ENCODE measurements at places on chromosomes 6 and 20.

- DNase-seq: no peak
Observed at GRCh38 chr20:24877652-24878051, 71.4 kb upstream of the CST7 start.

DNA sequence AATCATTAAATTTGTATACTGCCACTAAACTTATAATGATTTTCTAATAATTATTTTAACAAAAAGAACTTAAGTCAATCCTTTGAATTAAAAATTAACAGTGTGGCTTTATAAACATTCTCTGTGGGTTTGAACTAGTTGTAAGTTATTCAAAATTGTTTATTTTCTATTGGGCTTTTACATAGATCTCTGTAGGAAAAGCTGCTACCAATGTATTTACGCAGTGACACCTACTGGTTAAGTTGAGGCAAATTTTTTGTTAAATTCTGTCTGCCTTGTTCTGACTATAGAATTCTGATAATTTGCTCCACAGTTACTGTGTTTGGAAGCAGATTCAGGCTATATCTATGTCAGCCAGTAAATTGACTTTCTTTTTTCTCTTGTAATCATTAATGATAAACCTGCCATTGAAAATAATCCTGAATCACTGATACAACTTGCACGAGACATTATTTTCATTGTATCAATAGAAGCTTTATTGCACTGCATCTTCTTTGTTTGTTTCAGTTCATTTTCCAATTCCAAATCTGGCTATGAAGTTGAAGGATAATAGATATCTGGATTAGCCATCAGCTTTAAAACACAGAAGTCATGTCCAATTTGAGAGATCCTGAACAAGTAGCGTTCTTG is 66.0 kb upstream of the UTRN start:
- DNase-seq: no peak

- DNase-seq: no peak
Observed at GRCh38 chr6:136566007-136566487, 15.8 kb upstream of the MAP7 start.

GRCh38 chr6:169722362-169723199 is 1.7 kb downstream of the PHF10 start:
- DNase-seq: no peak

DNA sequence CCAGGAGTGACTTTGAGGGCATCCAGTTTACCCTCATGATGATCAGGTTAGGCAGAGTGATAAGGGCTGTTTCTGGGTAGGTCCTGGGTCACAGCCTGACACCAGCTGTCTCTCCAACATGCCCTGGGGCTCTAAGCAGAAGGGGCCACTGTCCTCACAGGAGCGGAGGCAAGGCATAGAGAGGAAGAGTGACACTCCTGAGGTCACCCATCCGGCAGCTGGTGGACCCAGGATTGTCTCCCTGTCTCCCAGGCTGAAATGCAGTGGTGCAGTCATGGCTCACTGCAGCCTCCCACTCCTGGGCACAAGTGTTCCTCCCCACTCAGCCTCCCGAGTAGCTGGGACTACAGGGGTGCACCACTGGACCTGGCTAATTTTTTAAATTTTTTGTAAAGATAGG is 12.0 kb downstream of the DLGAP4 start:
- DNase-seq: no peak

- DNase-seq: no peak
Observed at GRCh38 chr6:139973669-139974344, 599.4 kb upstream of the CITED2 start.

GRCh38 chr6:3406891-3407809 is 49.7 kb downstream of the SLC22A23 start:
- no peak for DNase-seq

- no peak for DNase-seq
Observed at GRCh38 chr20:17655865-17656479, 26.1 kb downstream of the RRBP1 start.

- DNase-seq: no peak
Observed at GRCh38 chr20:48604426-48604825, 223.4 kb downstream of the PREX1 start.

DNA sequence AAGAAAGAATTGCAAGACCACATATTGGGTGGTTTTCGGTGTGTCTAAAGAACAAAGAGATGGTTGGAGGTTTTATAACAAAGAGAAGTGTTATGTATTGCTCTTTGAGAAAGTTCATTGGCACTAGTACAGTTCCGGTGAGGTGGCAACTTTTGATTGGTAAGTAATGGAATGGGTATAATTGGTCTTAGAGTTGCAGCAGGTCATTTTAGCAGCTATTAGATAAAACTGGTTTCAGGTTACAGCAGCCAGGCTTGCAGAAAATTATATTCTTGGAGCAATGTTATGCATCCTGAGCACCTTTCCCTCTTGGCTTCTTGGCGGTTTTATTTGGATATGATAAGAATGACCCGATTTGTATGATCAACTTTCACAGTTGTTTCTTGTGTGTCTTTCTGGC is 12.3 kb upstream of the SSTR4 start:
- DNase-seq: no peak

DNA sequence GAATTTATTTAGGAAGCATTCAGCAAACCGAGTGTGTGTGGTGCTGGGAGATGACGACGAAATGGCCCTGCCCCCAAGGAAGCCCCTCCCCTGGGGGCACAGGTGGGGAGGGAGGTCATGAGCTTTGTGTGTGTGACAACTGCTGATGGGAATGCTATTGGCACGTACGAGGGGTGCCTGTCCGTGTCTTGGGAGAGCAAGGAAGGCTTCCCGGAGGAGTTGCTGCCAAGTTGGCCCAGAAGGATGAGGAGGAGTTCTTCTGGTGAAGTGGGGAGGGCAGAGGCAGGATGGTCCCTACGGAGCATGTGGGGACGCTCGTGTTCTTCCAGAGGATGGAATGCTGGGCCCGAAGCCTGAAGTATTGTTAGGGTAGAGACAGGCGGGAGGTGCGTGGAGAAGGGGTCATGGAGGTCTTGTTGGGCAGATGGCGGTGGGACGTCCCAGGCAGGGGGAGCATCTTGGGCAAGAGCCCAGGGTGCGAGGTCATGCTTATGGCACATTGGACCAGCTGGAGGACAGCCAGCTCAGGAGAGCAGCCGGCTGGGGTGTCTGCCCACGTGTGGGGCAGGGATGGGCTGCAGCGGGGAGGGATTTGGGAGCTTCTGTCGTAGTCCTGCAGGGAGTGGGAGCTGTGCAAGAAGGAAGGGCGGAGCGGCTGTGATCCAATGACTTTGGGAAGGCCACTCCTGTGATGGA is 46.1 kb downstream of the SYNJ2 start:
- no peak for DNase-seq

GRCh38 chr6:144897441-144897921 is 612.3 kb downstream of the UTRN start:
- DNase-seq: no peak

- DNase-seq: no peak
Observed at GRCh38 chr6:74284284-74284683, 588.3 kb downstream of the CD109 start.

DNA sequence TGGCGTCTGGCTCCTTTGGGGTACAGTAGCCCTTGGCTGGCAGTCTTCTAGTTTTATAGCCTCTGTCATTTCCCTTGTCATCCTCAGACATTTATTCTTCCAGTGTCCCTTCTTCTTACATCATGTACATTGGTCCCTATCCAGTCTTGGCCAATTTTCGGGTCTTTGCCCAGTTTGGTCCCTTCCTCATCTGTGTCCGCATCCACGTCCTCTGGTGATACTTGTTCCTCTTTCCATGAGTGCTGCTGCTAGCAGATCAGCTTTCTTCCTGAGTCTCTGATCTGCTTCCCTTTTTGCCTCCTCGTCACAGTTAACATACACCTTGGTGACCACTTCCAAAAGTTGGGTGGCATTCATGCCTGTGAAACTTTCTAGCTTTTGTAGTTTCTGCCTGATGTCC is 86.2 kb upstream of the GPR6 start:
- no peak for DNase-seq

GRCh38 chr20:57666106-57666833 is 43.5 kb downstream of the PMEPA1 start:
- no peak for DNase-seq

DNA sequence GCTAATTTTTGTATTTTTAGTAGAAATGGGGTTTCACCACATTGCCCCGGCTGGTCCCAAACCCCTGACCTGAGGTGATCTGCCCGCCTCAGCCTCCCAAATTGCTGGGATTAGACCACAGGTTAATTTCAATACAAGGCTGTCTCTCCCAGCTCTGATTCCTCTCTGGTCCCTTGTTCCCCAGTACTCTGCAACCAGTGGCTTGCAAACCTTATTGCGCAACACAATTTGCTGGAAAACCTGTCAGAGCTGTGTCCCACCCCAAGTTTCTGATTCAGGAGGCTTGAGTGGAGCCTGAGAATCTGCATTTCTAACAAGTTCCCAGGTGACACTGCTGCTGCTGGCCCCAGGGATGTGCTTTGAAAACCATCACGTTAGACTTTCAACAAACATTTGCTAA is 96.2 kb upstream of the SRSF6 start:
- DNase-seq: no peak

- no peak for DNase-seq
Observed at GRCh38 chr20:32457479-32457986, 99.4 kb downstream of the ASXL1 start.

- DNase-seq: no peak
Observed at GRCh38 chr6:138230759-138231380, 12.6 kb upstream of the PBOV1 start.

- no peak for DNase-seq
Observed at GRCh38 chr6:29619578-29620160, 13.3 kb downstream of the GABBR1 start.

- no peak for DNase-seq
Observed at GRCh38 chr6:106916891-106917290, 57.6 kb downstream of the CD24 start.

DNA sequence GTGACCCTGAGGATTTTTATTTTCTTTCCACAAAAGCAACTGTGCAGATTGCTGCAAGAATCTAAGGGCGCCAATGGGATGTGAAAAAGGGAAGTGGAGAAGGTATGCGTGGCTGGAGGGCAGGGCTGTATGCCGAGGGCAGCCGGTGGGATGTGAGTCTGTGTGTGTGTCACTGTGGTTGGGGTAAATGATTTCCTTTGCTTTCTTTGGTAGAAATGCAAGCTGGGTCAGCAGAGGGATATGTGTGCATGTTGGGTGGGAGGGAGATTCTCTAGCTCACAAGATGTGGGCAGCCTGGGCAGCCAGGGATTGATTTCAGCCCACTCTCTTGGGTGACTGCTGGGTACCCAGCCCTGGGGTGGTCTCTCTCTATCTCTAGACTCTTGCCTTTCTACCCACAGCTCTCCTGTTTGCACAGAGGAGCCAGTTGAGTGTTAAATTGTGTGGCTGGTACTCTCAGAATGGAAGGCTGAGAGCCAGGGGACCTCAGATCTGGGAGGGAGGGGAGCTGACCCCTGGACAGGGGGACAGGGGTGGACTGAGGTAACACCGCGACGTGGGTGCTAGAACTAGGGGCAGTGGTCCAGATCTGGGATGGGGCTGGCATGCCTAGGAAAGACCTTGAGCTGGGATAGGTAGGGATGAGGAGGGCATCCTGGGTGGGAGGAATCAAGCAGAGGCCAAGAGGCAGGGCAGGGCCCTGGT is 136.8 kb upstream of the RNF24 start:
- no peak for DNase-seq

GRCh38 chr6:9197726-9198125 is 762.4 kb upstream of the SLC35B3 start:
- no peak for DNase-seq

- DNase-seq: no peak
Observed at GRCh38 chr6:156741287-156742073, 35.7 kb upstream of the ARID1B start.

- no peak for DNase-seq
Observed at GRCh38 chr6:142637624-142638351, 307.2 kb downstream of the HIVEP2 start.

- DNase-seq: no peak
Observed at GRCh38 chr20:21214431-21214830, 88.5 kb downstream of the KIZ start.

- no peak for DNase-seq
Observed at GRCh38 chr6:402901-403658, 11.5 kb downstream of the IRF4 start.

DNA sequence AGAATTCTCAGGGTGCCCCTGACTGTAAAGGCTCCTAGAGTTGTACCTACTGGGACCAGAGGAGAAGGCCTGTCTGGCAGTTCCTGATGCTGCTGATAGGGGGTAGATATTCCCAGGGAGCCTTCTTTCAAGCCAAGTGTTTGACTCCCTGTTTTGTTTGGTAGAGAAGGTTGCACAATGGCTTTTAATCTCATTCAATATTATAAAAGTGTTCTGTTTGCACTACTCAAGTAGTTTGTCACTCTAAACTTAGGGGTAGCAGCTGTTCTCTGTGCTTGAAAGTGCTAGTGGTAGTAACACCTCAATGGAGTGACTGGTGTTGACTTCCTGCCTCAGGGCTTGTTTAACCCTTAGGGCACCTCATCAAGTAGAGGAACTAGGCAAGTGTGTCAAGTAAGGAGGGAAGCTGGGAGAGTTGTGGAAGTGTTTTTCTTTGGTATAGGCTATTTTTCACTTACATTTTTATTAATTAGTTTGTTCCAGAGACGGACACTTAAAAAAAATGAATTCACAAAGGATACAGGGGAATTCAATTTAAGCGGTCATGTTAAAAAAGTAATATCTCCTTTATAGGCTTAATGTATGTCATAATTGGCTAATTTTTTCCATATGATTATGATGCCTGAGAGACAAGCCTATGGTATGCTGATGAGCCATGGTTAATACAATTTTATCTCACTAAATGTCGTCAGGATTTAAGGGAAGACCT is 38.1 kb downstream of the BICRAL start:
- no peak for DNase-seq

DNA sequence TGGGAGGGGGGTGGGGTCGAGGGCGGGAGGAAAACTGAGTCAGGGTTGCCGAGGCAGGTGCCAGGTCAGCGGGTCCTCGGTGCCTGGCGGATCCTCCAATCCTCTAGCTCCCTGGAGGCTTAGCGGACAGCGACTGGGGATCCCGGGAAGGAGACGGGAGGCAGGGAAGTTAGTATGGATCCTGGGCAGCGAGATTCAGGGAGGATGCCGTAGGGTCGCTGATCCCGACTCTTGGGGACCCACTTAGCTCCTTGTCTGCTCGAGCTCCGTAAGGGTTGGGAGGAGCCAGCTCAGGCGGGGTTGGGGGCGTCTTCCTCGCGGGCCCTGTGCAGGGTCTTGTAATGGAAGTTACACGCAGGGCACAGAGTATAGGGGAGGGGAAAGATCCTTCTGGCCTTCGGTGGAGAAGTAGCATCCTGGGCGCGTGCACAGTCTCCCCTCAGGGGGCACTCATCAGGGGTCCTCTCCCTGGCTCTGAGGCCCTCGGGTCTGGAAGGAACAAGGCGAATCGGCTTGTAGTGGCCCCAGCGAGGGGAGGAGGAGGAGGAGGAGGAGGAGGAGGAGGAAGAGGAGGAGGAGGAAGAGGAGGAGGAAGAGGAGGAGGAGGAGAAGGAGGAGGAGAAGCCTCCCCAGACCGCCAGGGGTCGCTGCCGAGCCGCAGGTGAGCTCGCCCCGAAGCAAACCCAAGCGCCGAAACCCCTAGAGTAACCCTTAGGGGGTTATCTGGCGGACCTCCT is 6.4 kb upstream of the SLC12A5 start:
- DNase-seq: no peak

DNA sequence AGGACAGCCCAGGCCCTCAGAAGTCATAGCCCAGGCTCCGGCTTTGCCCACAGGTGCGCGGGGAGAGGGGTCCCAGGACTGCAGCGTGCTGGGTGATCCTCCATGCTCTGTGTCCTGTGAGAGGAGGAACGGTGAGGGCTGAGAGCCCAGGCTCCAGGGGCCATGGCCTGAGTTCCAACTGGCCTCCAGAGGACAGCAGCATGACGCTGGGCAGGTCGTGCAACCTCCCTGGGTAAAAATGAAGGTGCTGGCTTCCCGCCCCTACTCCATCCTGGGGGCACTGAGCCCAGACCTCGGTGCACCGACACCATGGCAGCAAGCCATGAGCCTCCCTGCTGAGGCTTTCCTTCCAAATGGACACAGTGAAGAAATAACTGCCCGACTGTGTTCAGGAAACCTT is 305.4 kb downstream of the TAF4 start:
- no peak for DNase-seq

All from coronary artery (tissue), 2 donors.